ENCODE measurements at places on chromosomes 7 and 10.

DNA sequence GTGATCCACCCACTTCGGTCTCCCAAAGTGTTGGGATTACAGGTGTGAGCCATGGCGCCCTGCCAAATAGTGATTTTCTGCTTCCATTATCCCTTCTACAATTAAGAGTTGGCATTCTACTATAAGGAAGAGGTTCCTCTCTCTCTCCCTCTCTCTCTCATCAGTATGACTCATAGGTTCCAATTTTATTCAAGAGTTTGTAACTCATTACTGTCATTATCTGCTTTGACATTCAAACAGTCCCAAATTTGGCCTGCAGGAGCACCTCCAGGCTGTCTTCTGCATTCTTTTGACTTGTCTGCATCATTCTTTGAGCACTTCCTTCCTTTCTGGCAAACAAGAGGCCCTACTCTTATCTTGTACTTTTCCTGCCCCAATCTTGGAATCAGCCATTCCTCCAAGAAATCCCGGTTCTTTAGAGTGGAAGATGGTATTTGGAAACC lies 33.2 kb upstream of the CALU start:
- no peak for DNase-seq

GRCh38 chr7:133315332-133316040 lies 62.6 kb downstream of the EXOC4 start:
- DNase-seq, result no peak

GRCh38 chr7:99142727-99143520 lies 984 bp downstream of the SMURF1 start:
- DNase-seq, result peak; percentile 2

- DNase-seq, result no peak
These were observed 4.6 kb downstream of the SPAM1 start for GRCh38 chr7:123929655-123930054.

GRCh38 chr10:72248468-72249151 lies 25.1 kb upstream of the DDIT4 start:
- DNase-seq, result no peak

DNA sequence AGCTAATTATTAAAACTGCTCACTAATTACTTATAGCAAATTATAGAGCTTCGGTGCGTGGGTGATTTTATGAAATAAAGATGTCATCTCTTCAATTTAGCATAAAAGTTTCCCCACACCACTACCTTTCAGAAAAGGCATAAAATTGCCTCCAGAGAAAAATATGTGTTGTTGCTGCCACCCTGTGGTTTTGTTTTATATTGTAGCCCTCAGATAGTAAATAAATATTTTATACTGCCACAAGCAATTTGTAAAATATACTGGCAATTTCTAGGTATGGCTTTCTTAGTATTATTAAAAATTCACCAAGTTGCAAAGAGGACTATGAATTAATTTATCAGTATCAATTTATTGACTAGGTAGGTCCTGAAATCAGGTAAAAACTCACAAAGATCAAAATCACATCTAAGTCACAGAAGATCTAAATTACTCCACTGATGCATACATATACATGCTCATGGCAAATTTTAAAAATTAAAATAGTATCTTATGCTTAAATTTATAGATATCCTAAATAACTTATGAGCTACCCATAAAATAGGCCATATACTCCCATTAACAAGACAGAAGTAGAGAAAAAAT lies 26.5 kb downstream of the ASNS start:
- DNase-seq, result no peak

GRCh38 chr7:66205741-66206090 lies 582 bp downstream of the TPST1 start:
- no peak for DNase-seq

- no peak for DNase-seq
These were observed 108.3 kb upstream of the CDK6 start for GRCh38 chr7:92944633-92945032.

GRCh38 chr10:8758029-8758428 lies 703.5 kb downstream of the GATA3 start:
- DNase-seq, result no peak

- DNase-seq, result no peak
These were observed 128.7 kb downstream of the AGMO start for GRCh38 chr7:15433151-15433550.

DNA sequence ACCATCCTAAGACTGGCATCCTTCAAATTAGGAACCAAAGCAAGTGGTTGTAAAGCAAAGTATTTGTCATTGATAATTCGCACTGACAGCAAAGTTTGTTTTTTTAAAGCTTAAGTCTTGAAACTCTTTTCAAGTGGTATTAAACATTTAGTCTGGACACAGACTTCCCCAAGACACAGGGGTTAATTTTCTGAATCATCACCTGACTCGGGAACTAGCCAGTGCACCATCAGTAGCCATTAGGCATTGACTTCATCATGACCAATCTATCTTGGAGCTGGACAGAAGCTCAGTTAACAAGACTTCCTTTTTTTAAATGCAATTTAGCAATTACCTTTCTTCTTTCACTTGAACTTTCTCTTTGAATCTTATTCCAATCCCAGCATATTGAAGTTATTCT lies 210.6 kb downstream of the ZNF365 start:
- no peak for DNase-seq

DNA sequence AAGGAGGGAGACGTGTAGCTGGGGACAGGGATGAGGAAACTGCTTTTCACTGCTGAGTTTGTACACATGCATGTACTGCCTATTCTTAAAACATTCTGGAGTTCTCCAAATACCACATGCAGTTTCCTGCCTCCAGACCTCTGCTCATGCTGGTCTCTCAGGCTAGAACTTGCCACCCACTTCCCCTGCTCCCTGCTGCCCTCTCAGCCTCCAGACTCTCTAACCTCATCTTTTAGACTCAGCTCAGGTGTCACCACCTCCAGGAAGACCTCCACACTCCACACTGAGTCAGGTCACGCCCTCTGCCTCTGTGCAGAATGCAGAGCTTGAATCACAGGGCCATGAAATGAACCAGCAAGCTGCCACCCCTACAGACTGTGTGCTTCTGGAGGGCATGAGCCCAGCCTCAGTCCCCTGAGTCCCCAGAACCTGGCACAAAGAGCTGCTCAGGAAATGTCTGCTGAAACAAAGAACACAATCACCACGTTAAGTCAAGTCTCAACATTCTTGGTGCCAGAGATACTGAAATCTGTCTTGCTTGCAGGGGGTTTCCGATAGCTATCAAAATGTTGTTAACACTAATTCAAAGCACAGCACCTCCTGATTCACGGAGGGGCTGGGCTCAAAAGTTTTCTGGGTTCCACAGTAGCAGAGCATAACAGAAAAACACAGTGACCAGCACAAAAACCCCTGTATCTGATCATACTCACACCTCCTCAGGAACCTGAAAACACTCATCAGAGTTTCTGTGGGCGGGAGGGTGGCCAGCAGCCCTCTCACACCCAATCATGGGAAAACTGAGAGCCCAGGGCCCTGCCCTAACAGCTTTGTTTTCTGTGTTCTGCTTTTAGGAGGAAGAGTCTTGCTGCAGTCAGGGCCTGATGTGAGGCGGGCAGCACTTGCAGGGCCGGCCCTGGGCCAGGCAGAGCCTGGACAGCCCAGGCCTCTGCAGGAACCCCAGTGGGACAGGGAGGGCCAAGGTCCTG lies 21.1 kb downstream of the FAM53B start:
- no peak for DNase-seq

- DNase-seq, result no peak
These were observed 2.3 kb downstream of the AEBP1 start for GRCh38 chr7:44106311-44107065.

DNA sequence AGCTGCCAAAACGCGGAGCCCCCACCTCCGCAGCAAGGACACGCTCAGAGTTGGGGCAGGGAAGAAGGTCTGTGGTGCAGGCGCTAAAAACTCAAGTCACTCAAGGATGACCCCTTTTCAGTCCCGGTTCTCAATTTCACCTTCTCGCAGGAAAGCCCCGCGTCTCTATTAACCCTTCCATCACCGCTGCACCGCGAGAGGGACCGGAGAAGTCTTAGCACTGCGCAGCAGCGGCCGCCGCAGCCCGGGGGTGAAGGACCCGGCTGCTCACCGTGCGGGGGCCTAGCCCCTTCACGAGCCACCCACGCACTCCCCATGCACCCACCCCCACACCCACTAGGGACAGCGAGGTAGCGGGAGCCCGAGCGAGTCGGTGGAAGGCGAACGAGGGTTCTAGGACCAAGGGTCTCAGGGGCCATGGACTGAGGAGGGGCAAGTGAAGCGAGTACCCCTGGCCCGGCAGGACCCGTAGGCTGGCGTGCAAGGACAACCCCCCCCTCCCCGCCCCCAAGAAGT lies 162.9 kb downstream of the SH3PXD2A start:
- DNase-seq, result no peak

GRCh38 chr10:5691786-5692185 lies 7.1 kb downstream of the TASOR2 start:
- DNase-seq, result no peak

DNA sequence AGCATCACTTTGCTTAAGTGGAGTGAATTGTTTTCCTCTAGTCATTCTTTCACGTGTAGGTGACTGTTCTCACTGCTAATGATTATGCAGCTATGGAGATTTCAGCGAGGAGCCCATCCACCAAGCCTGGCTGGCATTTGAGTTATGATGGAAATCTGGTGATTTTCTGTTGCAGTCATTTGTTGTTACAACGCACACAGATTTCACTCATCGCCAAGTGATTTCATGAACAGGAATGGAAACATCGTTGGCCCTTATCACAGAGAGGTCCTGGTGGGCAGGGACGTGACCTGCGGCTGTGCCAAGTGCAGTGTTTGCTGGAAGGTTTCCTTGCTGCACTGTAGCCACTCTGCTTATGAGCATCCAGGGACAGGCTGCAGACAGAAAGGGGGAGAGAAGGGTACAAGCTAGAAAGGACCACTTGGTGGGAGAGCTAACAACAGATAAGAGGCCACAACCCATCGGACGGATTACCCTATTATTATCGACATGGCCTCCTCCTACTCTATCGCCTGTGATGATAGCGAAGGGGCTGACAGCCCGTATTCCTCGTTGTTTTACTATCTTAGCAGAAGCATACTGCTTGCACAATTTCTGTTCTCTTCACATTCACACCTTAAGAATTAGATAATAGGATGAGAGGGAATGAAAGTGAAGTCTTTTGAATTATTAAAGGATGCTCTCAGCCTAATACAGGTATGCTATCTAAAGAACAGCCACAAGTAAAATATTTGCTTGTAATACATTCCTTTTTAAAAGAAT lies 99.0 kb upstream of the PITRM1 start:
- no peak for DNase-seq

DNA sequence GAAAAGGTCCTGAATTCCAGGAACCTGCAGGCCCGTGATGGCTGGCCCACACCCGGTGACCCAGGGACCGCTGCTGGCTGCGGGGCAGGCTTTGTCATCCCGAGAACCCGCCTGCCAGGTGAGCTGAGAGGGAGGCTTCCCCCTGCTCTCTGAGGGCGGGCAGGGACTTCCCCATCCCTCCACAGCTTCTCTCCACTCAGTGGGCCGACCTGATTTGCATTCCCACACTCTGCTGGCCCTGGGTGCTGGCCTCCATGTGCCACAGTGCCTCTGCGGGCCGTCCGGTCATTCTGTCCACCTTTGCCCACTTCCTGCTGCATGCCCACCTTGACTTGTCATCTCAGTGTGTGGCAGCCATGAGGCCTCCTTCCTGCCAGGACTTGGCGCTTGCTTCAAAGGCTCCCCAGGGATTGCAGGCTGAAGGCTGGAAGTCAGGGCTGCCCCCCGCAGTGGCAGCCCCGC lies 35.3 kb downstream of the PALD1 start:
- DNase-seq, result no peak

GRCh38 chr7:129665013-129665401 lies 53.5 kb downstream of the NRF1 start:
- DNase-seq, result no peak

- no peak for DNase-seq
These were observed 27.1 kb downstream of the LRRC20 start for GRCh38 chr10:70355051-70356021.

DNA sequence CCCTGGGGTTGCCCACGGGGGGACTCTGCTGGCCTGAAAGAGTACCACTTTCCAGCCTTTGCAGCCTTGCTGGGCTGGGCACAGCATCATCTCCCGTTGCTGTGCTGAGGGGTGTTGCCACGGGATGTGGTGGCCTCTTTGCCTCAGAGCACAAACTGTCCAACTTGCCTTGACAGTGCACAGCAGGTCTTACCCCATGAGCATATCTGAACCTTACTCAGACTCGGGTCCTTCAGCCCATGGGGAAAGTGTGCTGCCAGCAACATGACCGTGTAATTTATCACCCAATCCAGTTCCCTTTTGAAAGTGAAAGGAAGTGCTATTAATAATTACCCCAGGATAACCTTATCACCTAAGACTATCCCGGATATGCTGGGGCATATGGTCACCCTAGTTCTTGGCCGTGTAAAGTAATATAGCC lies 46.8 kb downstream of the TBXAS1 start:
- no peak for DNase-seq

DNA sequence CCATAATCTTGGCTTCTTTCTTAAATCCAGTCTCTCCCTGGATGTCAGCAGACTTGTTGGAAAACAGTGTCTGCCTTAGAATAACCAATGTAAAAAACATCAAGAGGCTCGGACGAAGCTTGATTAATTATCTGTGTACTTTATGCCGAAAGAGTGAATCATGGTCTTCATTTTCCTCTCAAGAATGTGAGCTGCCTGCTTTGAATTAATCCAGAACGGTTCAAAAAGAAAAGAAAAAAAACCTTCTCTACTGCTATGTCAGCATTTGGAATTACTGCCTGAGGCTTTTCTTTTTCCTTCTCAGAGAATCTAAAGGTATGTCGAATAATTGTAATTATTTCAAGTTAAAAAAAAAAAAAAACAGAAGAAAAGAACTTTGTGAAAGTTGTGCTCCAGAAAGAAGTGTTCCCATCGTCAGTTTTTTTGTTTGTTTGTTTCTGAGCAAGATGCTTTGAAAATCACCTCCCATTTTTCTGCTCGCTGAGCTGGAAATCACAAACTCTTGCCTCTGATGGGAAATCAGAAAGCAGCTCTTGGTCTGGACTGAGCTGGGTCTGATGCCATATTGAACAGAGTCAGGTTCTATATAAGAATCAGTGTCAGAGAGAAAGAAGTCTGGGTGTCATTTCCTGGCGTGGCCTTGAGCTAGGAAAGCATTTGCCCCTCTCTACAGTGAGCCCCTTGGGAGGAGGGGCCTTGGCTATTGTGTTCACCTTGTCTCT lies 20.2 kb downstream of the PLPP4 start:
- DNase-seq, result no peak

DNA sequence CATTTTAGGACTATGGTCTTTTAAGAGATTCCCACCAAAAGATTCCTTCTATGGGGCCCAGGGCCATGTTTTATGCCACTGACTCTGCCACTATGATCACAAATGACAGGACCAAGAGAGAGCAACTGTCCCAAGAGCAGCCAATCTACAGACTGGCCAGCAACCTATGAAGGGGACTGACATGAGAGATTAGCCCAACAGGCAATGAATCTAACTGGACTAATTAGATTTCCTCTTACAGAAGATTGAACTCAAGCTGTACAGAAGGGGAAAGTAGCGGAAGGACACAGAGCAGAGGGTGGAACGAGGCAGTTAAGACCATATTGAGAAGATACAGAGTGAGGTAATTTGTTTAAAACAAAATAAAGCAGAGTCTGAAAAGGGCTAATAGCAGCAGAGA lies 25.8 kb downstream of the ZNF800 start:
- DNase-seq, result no peak
